ENCODE measurements at places on chromosomes 13 and 19.
A peak's percentile ranks its signal among the peaks of the same experiment; 100 is the strongest.

DNA sequence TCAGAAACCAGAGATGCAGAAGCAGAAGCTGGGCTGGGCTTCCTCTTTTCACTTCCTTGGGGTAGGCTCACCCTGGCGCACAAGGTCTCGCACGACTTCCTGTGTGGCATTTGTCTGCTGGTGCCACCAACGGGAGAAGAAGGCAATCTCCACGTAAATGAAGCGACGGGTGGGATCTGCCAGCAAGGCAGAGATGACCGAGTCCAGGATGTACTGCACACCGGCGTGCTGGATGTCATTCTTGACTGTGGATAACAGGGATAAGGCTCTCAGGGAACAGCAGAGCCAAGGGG, 1.3 kb downstream of the MAN2B1 start:
- peak; percentile 84 for DNase-seq

DNA sequence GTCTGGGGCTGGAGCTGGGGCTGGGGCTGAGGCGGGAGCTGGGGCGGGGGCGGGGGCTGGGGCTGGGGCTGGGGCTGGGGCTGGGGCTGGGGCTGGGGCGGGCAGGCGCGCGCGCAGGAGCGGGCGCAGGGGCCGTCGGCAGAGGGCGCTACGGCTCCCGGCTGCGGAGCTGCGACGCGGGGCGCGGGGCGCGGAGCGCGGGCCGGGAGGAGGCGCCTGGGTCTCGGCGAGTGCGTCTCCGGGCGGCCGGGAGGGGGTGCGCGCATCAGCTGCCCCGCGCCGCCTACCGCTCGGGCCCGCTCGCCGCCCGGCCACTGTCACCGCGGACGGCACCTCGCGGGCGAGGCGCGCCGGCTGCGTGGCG, 422 bp upstream of the MTUS2 start:
- DNase-seq = peak; percentile 88

GRCh38 chr19:57290970-57291369, 10.7 kb downstream of the ZNF460 start:
- no peak for DNase-seq

DNA sequence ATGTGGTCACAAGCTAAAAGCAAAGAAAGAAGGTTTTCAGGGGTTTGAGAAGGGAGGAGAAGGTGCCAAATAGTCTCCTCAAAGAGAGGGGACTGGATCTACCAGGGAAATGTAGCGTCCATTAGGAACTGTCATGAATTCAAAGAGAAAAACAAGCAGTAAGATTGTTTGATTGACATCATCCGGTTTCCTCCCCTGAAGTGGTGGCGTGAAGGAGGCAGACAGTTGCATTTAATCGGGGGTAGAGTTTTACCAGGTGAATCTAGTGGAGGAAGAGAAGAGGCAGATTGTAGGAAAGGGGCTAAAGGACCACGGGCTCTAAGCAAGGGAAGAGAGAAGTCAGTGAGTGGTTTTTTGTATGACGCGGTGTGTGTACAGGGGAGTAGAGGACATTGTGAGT, 13.0 kb upstream of the CYSLTR2 start:
- no peak for DNase-seq

DNA sequence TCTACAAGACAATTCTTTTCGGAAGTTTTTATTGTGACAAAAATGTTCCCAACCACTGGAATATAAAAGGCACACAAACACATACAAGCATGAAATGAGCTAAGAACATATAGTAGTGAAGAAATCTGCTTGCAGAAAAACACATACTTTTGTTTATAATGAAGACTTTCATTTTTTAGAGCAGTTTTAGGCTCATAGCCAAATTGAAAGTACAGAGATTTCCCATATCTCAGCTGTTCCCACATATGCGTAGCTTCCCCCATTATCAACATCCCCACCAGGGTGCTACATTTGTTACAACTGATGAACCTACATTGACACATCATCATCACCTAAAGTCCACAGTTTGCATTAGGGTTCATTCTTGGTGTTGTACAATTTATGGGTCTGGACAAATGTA, 249.4 kb downstream of the KCTD12 start:
- DNase-seq = no peak

- no peak for DNase-seq
Observed at GRCh38 chr13:77009011-77009410, 17.1 kb downstream of the CLN5 start.

- DNase-seq = no peak
Observed at GRCh38 chr13:86080340-86080995, 281.2 kb upstream of the SLITRK6 start.

- DNase-seq = no peak
Observed at GRCh38 chr13:109577191-109577700, 209.1 kb downstream of the IRS2 start.

- DNase-seq = peak; percentile 52
Observed at GRCh38 chr19:17391371-17392151, 2.4 kb downstream of the CCDC194 start.

GRCh38 chr13:48680756-48681392, 27.1 kb downstream of the CYSLTR2 start:
- no peak for DNase-seq

GRCh38 chr13:45989607-45990006, 62.9 kb downstream of the ZC3H13 start:
- no peak for DNase-seq

DNA sequence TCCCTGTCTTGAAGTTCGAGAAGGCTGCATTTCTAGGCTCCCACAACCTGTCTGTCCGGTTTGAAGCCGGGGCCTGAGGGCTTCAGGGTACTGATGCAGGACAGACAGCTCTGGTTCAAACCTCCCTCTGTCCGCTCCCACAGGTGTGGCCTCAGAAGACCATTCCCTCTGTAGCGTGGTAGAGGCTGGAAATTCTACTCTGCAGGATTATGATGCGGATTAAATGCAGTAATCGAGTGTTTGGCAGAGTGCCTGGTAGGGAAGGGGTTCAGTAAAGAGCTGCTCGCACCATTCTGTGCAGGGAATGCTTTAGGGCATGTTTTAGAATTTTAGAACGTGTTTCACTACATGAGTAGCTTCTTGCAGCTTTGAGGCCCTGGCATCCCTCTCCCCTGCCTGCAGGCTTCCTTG, 30.5 kb downstream of the PPP1R37 start:
- no peak for DNase-seq

DNA sequence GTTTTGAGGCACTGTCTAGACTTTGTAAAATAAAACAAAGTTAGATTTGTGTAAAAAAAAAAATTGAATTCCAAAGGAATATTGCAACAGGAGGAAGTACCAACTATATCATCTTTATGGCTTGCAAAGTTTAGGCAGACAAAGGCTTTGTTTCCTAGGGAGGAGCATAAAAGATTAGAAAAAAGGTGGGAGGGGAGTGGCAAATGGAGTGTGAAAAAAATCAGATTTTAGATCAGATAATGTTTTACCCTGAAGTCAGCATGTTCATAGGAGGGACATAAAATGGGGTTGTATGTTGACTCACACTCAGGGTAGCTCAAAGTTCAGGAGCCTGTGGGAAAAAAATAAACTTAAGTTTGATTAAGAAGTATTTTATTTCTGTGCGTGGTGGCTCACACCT, 3.7 kb downstream of the ZNF85 start:
- DNase-seq = no peak

- no peak for DNase-seq
Observed at GRCh38 chr13:42048342-42048683, at the start of gene DGKH. TSS of gene DGKH (plus strand) at chr13:42048648. CDS start at chr13:42048774, 126 bp downstream.

DNA sequence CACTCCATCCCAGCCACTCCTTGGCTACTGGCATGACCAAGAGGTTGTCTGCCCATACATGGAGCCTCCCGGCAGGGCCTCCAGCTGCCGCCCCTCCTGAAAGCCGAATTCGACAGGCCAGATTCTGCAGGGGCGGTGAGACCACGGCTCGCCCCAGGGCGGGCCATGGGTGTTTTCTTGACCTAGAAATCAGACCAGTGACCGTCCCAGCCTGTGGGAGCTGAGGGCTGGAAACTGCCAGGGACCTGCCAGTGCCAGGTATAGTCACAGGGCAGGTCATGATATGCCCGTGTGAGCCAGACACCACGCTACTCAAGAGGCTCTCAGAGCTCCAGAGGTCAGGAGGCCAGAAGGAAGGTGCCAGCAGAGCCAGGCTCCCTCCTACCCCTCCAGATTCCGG, 16.8 kb downstream of the DAPK3 start:
- no peak for DNase-seq

- DNase-seq = no peak
Observed at GRCh38 chr19:38352611-38353010, 17.0 kb downstream of the CATSPERG start.

- no peak for DNase-seq
Observed at GRCh38 chr19:36686365-36687213, 823 bp upstream of the ZNF567 start.

DNA sequence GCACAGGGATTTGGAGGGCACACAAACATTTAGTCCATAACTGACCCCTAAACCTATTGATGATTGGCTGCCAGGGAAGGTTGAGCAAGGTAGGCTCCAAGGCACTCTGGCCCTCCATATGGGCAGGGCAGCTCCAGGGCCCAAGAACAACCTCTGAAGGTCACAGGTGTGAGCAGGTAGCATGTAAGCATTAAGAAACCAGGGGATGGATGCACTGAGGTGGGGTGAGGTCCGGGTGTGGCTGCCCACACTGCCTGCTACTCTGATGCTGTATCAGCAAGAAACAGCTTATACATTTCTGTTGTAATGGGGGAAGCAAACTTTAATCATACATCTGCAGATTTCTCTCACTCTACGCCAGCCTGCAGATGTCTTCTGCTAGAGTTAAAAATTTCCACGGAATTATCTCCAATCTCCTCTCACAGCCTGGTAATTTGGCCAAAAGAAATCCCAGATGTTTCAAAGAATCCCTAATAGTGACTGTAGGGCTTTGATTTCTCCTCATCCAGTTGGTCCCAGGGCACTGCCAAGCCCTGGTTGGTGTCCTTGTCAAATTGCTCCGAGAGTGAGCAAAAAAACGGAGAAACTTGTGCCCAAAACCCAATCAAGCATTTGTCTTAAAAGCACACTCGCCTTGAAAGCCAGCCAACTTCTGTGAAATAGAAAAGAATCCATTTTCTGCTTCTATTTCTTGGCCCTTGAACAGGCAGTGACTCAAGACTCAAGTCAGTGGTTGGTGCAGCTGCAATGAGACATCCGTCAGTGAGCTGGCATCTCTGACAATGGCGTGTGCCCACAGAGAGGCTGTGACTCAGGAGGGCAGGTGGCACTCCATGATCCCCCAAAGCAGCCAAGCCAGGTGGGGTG, 72.5 kb upstream of the MRI1 start:
- DNase-seq = no peak

GRCh38 chr19:5487222-5487621, 32.0 kb downstream of the ZNRF4 start:
- DNase-seq = no peak

DNA sequence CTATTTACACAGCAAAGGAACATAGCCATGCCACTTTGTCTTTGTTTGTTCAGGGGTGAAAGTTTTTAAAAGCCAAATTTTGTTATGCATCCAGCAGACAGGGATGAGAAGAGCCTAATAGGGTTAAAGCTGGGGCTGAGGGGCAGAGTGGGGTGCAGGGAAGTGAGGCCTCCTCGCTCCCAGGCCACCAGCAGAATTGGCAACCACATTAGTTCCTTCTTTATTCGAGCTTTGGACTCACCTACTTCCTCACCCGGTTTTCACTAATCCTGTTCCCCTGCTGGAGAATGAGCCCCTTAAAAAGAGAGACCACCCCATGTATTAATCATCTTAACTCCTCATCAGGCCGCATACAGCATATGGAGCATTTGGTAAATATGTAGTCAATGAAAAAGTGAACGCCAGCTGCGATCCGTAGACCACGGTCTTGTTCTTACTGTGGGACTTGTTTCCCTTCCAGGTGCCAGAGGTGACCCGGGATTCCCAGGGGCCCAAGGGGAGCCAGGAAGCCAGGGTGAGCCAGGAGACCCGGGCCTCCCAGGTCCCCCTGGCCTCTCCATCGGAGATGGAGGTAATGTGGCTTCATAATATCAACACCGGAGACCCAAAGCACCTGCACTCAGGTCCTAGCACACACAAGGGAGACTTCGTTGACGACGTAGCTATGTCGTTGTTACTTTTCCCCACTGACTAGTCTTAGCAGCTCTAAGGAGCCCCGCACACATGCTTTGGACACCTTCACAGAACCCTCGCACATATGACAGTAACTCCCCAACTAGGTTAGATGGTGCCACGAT, 112.1 kb downstream of the RAB20 start:
- no peak for DNase-seq

GRCh38 chr19:40143612-40144011, 47.6 kb upstream of the MAP3K10 start:
- peak; percentile 48 for DNase-seq

DNA sequence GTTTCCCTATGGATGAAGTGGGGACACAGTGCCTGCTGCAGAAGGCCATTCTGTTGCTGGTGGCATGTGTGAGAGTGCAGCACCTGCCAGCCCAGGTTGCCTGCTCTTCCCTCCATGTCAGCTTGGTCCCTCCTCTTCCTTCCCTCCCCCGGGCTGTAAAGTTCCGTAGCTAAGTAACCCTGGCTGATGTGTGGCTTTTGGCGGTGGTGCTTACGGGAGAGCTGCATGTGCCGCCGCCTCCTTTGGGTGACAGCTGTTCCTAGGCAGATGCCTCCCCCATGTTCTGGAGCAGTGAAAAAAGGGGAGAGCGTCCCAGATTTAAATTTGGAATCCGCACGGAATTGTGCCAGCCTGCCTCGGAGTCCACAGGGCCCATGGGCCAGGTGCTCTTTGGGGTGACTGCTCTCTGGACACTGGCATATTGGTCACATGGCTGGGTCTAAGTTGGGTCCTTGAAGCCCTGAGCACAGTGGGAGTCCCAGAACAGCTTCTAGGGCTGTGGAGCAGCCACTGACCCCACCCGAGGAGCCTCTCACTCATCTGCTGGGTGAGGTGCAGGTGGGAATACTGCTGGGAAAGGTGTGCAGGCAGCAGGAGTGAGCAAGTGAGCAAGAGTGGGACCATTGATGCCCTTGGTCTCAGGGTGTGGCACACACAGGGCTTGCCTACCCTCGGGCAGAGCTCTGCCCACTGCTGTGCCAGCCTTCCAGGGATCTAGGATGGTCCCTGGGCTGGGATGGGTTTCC, 33.1 kb upstream of the ZNF536 start:
- no peak for DNase-seq

DNA sequence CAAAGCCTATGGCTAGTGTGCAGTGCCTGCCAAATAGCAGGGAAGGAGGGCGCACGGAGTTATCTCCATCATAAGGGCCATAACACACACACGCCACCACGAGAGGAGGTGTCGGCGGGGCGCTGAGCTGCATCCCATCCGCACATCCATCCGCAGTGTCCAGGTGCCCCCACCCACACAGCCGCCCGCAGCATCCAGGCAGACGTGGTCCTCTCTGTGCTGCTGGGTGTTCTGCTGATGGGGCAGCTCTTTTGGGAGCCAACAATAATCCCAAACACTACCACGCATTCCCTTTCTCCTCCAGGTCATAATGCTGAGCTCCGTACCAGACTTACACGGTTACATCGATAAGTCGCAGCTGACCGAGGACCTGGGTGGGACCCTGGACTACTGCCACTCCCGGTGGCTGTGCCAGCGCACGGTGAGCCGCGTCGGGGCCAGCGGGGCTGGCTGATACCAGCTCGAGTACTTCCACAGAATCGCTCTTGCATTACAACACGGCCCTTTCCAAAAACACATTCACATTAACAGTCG, 41.5 kb upstream of the F7 start:
- DNase-seq = no peak

DNA sequence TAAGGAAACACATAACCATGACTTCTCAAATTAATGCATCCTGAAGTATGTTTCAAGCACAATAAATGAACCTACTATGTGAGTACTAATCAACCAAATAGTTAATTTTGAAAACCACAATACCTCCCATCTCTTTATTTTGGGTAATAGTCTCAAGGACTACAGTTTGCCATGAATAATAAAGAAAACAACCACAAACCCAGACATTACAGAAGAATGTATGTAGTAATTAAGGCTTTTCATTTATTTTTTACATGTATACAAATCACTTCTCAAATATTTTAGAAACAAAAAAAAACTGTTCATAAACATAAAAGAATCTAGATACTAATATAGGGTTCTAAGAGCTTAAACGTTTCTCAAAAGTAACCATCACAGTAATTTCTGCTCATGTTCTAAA, 6.8 kb downstream of the KATNAL1 start:
- DNase-seq = no peak

Measured in GM20000 (cell line).